ENCODE measurements at places on chromosomes 16 and 17.

- no peak for DNase-seq
Measured at GRCh38 chr16:86905302-86905701, 327.0 kb downstream of the FOXL1 start.

- DNase-seq = no peak
Measured at GRCh38 chr17:79446399-79447009, 164.3 kb downstream of the RBFOX3 start.

DNA sequence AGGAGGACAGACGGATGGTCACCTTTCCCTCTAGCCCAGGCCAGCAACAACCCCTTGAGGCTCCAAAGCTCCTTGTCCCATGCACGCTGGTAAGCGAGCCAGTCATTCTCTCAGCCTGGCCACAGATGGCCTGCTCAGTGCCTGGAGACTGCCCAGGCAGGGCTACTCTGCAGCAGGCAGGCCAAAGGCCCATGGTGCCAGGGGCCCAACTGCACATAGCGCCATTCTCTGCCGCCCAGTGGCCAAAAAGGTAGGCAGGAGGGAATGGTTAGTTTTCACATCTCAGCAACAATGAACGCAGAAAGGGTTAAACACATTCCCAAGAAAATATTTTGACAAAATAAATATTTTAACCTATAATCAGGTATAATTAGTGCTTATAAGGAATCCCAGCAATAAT, 7.7 kb upstream of the SREBF1 start:
- no peak for DNase-seq

GRCh38 chr16:11108466-11108805, 147.6 kb downstream of the SOCS1 start:
- DNase-seq = no peak

GRCh38 chr17:76119409-76120371, 16.1 kb upstream of the EXOC7 start:
- DNase-seq = no peak

- DNase-seq = no peak
Measured at GRCh38 chr17:304461-304860, 48.1 kb downstream of the RPH3AL start.
